ENCODE measurements at places on chromosomes 16 and 17.

DNA sequence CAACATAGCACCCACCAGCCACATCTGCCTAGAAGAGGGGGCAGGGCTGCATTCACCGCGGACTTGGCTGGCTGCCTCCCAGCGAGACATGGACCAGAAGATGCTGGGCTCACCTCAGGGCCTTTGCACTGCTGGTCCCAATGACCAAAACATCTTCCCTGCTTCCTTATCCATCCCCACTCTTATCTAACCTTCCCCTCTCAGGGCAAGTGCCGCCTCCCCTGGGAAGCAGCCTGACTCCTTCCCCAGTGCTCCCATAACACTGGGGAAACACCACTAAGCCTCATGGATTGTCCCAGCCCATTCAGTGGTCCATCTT lies 5.7 kb downstream of the TMC6 start:
- no peak for DNase-seq

DNA sequence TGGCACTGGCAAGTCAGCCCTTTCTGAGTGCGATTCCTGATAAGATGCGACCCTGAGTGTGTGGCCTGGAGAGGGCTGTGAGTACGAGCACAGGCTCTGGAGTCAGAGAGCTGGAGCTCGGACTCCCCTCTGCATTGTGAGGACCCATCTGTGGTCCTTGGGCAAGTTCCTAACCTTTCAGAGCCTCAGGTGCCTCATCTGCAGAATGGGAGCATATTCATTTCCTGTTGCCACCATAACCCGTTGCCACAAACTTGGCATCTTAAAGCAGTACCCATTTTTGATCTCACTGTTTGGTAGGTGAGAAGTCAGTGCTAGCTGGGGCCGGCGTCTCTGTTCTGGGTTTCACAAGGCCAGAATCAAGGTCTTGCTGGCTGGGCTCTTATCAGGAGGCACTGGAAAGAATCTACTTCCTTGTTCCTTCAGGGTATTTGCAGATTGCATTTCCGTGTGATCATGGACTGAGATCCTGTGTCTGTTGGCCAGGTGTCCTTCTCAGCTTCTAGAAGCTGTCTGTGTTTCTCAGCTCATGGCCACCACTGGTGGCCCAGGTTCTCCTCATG lies 20.2 kb downstream of the KNOP1 start:
- DNase-seq: no peak

DNA sequence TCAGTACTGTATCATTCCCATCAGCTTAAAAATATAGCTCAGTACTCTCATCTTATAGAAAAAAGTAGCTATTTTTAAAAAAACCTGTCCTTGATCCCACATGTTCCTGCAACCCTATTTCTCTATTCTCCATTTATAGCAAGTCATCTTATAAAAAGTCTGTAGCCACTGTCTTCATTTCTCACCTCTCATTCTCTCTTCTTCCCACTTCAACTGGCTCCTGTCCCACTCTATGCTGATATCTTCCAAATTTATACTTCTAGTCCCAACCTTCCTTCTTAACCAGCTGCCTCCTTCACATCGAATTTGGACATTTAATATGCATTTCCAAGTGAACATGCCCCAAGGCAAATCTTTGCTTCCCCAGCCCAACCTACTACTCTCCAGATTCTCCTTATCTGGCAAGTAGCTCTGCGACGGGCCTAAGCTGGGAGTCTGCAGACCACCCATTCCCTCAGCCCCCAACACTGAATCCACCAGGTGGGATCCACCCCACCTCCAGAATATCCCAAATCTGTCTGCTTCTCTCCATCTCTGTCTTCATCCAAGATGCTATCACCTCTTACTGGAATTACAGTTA lies 52.0 kb upstream of the TANC2 start:
- no peak for DNase-seq

GRCh38 chr17:9356488-9356911 lies 219.1 kb downstream of the STX8 start:
- no peak for DNase-seq

GRCh38 chr17:44530896-44531418 lies 26.3 kb upstream of the FZD2 start:
- no peak for DNase-seq

DNA sequence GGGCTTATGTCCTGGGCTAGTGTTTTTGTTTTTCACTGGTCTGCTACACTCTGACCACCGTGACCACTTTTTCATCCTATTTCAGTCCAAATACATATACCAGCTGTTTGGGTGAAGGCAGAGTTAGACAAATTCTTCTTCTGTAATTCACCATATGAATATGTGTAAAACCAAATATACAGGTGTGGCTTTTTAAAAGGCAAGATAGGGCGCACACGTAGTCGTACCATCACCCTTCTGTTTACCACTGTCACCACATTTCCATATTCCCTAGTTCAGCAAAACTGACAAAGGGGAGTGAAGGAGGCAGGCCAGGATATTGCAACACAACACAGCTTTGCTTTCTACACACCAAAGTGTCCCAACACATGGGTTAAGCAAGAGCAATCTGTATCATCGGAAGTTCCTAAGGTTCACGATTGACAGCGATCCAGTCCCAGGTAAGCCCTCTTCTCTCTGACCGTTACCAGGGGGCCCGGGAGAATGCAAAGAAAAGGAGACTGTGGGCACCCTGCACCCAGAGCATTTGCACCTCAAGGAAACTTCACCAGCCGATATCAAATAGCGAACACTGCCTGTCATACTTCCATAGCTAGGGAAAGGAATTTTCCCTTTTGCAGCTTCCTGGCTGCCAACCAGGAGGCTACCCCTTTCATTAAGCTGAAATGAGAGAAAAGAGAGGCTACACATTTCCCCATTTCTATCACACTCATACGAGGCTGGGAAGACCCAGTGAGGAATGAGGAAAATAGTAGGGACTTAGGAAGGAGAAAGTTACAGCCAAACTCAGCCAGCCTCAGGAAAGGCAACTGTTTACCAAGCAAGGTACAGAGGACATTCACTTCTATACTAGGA lies 23.1 kb downstream of the CREBBP start:
- no peak for DNase-seq

DNA sequence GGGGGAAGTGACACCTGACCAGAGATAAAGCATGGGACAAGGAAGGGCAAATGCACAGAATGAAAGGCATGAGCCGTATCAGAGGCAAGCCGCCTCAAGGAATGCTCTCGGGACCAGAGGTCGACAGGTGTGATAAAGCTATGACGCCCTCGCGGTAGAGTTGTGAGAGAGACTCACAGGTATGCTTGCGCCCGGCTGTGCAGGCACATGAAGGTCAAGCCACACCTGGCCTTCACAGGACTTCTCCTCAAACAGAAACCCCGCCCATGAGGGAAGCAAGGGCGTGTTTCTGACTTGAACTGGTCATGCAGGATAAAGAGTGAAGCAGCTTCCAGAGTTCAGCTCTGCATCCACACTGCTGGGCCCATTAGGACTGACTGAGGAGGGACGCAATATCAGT lies 7.8 kb downstream of the NCBP3 start:
- DNase-seq: no peak

- no peak for DNase-seq
Observed at GRCh38 chr17:74490716-74491115, 24.3 kb downstream of the CD300A start.

DNA sequence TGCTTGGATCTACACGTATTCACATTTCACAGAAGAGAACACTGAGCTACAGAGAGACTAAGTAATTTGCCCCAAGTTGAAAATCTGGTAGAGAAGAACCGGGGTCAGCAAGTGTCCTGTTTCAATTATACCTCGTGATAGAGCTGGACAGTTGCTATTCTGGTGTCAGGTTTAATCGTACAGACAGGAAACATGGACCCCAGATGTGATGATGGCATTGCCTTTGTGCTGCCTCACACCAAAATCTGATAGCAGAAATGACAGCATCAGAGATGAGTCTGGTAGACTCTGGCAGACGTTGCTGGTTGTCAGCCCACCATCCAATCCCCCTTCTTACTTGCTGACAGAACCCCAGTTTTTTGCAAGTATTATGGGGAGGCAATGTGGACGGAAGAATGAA lies 112.1 kb upstream of the FOXF1 start:
- DNase-seq: no peak

DNA sequence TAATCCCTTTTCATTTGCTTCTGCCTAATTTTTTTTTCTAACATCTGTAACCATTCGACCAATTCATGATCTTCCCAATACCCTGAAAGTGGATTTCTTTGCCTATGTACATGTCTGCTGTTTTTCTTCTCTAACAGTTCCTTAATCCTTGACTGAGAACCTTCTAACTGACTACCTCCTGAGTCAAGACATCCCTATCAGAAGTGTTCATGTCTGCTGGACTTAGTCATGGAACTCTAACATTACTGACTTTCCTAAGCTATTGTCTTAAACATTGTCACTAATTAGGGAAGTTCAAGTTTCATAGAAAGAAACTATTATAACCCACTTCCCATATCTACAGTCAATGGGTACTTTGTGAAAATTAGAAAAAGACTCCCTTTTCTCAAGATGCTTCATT lies 52.4 kb upstream of the IRX5 start:
- no peak for DNase-seq

- DNase-seq: no peak
Observed at GRCh38 chr17:31788571-31788946, 70.5 kb downstream of the COPRS start.

DNA sequence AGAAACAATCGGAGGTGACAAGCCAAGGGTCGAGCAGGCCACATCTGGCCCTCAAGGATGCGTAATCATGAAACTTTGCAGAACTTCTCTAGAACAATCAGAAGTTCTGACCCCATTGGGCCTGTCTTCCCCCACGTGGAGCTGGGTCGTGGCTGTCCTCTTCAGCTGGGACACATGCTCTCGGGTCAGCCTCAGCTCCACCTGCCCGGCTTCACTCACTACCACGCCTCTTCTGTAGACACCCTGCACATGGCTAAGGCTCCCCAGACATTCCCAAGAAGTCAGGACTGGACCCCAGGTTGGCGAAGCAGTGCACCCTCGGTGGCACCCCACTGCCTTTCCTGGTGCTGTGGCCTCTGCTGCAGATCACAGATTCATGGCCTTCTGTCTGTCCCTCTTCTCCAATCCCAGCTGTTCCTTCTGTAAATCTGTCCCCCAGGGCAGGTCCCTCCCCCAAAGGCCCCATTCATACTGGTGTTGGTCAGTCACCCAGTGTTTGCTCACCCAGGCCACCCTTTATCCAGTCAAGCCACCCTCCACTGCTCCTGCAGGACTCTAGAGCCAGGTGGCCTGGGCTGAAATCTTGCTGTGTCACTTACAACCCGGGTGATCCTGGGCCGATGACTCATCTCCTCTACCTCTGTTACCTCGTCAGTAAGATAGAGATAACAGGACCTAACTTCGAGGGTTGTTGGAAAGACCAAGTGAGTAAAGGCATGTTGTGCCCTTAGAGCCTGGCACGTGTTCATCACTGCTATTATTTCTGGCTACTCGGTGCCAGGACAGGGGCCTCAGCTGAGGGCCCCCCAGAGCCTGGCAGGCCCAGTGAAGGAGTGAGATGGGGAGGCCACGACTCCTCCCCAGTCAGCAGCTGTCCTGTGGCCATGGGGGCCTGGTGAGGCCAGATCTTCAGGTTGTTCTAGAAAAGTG lies 1.4 kb upstream of the SLC5A11 start:
- no peak for DNase-seq

DNA sequence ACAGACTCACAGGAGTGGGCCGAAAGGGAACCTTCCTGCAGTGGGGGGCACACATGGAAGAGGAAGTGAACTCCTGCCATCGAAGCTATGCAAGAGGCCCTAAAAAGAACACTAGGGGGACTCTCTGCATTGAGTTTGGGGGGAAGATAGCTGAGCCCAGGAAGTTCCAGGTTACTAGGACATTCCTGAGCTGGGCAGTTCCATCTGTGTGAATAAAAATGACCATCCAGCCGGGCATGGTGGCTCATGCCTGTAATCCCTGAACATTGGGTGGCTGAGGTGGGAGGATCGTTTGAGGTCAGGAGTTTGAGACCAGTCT lies 211.8 kb downstream of the ZNF423 start:
- no peak for DNase-seq

DNA sequence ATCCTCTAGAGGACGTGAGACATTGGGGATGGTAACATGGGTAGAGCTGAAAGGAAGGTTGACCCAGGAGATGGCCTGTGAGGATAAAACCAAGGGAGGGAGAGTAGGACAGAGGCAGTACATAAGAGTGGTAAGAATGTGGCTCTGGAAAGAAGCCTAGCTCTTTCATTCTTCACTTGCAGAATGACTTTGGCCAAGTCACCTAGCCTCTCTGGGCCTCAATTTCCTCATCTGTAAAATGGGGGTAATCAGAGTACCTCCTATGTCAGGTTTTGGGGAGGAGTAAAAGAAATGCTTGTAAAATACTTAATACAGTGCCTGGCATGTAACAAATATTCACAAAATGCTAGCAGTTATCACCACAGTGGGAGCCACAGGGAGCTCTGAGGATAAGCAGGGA lies 6.9 kb downstream of the KDM6B start:
- DNase-seq: no peak

- no peak for DNase-seq
Observed at GRCh38 chr16:66409156-66409555, 17.9 kb upstream of the BEAN1 start.

GRCh38 chr17:79370594-79370993 lies 240.3 kb downstream of the RBFOX3 start:
- no peak for DNase-seq

- DNase-seq: no peak
Observed at GRCh38 chr16:80751167-80751566, 53.2 kb downstream of the CDYL2 start.

DNA sequence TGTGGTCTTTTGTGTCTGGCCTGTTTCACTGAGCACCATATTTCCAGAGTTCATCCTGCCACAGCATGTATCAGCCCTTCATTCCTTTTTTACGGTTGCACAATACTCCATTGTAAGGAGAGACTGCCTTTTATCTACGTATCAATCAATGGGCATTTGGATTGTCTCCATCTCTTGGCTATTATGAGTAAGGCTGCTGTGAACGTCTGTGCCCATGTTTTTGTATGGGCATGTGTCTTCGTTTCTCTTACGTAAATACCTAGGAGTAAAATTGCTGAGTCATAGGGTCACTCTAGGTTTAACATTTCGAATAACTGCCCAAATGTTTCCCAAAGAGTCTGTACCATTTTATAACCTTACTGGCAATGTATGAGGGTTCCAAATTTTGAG lies 202.8 kb upstream of the FOXF1 start:
- no peak for DNase-seq

GRCh38 chr17:4610656-4611055 lies 26.3 kb downstream of the SMTNL2 start:
- DNase-seq: no peak

GRCh38 chr17:46274238-46274637 lies 20.7 kb upstream of the LRRC37A start:
- no peak for DNase-seq

- DNase-seq: no peak
Observed at GRCh38 chr17:48597778-48598631, 4.4 kb upstream of the HOXB5 start.

DNA sequence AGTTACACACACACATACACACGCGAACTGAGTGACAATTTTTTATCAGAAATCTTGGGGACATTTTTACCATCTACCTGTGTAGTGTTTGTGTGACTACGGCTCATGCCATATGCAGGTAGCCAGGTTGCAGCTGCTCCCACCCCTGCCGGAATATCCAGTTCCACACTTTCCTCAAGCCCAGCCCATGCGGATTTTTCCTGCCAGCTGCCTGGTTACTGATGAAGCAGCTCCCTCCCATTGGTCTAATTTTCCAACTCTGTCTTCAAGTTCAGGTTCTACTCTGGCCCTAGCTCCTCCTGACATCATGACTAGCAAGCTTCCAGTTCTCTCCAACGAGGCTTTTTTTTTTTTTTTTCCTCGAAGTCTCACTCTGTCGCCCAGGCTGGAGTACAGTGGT lies 4.8 kb downstream of the GSG1L2 start:
- DNase-seq: no peak

GRCh38 chr16:82628088-82628423 lies 1.3 kb downstream of the CDH13 start:
- DNase-seq: no peak
